Activated CD8-positive, alpha-beta memory T cell treated with anti-CD3 and anti-CD28 coated beads for 1 hour (primary cell): ENCODE measurements at places on chromosomes 7 and 10.

- no peak for DNase-seq
These were observed 33.5 kb upstream of the FOXL3 start for GRCh38 chr7:256461-256940.

GRCh38 chr7:125833839-125834238, 904.2 kb upstream of the POT1 start:
- DNase-seq, result no peak

GRCh38 chr7:151756076-151756731, 120.7 kb downstream of the PRKAG2 start:
- peak; percentile 22 for DNase-seq

- DNase-seq, result no peak
These were observed 656 bp downstream of the VSTM4 start for GRCh38 chr10:49114718-49115014.

DNA sequence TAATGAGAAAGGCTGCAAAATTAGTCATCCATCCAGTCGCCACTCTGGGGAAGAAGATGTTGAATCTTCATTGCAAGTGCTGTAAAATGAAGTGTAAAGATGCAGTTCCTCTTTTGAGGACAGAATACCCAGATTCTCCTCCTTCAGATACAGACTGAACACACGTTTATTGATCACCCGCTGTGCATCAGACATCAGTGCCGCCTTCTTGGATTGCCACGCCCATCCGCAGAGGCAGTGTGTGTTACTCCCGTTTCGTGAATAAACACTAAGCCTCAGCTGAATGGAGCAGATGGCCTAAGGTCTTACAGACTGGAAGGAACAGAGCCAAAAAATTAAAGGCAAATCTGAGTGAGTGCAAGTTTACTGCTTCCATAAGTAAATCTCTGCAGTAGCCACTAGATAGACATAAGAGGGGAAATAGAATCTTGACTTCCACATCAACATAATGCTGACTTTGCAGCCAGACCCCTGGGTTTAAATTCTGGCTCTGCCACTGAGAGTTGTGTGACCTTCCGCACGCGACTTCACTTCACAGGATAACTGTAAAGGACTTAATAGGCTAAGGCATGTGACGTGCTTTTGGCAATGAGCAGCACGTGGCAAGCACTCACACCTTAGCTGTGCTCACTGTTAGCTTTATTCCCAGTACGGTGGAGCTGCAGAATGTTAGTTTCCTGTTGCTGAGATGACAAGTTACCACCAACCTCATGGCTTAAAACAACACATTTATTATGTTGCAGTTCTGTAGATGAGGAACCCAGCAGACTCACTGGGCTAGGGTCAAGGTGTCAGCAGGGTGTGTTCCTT, 285.9 kb downstream of the CELF2 start:
- no peak for DNase-seq

- DNase-seq, result no peak
These were observed 1305.4 kb upstream of the SORCS1 start for GRCh38 chr10:108469940-108470339.

- no peak for DNase-seq
These were observed 60.4 kb downstream of the VIPR2 start for GRCh38 chr7:159084069-159084801.

DNA sequence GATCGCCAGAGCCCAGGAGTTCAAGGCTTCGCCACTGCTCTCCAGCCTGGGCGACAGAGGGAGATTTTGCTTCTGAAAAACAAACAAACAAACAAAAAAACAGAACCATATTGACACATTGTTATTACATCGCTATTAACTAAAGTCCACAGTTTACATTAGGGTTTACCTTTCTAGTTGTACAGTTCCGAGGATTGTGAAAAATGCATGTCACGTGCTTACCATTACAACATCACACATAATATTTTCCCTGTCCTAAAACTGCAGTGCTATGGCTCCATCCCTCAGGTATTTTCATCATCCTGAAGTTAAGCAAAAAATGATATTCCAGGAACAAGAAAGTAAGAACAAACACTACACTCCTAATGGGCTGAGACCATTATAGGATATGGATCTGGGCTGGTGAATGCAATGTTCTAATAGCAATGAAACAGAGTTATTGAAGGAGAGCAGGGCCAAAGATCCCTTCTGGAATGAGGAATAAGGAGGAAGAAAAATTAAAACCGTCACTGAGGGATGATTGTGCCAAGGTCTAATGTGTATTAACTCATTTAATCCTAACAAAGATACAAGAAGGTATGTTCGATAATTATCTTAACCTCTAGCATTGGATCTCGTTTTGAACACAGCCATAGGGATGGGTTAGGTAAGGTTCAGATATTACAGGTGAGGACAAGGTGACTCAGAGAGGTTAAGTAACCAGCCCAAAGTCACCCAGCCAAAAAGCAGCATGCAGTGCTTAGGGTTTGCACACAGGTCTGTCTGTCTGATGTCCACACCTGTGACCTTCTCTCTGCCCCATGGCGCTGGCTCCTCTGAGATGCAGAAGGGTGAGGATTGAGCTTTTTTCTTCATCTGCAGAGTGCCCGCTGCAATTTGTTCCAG, 14.0 kb upstream of the CUX1 start:
- DNase-seq, result no peak

DNA sequence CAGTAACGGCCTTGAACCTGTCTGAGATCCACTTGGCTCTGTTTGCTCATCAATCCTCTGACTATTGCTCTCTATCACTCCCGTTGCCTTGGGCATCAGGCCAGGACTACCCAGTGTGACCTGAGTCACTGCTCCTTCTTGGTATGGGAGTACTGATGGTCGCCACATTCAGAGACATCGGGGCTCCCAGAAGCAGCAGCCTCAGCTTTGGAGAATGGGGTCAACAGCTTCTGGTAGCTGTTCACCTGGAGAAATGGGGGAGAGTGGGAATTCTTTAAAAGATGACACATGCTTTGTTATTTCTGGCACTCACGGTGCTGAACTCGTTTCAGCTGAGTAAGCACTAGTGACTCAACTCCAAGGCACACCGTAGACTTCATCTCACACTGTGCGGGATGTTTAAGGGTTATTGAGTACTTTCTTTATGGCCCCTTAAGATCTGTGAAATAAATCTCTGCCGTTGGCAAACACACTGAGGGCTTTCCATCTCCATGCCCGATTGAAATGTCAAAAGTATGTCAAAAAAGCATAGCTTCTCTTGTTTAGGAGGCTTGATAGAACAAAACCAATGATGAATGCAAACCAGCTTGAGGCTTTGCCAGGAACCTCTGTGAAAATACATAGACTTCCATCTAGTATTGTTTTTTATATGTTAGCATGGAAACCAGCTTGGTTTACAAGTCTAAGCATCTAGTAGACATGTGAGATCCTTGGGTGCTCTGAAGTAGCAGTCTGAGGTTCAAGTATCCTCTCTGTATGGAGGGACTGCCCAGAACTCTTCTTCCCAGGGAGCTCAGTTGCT, 333.1 kb downstream of the CXCL12 start:
- no peak for DNase-seq

DNA sequence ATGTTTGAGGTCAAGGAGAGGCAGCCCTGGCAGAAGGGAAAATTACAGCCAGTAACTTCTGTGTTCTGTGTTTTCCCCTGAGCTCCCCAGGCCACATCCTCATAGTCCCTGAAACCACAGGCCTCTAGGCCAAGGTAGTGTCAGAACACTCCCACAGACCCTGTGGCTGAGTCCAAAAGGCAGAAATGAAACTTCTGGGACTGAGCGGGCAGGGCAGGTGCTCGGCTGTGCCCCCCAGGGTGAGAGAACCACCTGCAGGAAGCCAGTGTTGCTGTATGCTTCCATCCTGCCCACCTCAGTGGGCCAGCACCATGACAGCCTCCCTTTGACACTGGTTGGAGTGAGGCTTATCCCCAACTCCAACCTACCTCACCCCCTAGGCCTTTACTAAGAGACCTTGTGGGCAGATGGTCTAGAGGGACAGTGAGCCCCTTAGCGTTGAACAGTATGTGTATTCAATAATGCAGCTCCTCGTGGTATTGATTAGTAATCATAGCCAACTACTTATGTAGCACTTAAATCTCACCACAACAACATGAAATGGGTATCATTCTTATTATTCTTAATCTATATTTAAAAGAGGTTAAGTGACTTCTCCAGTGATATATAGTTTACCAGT, 30.3 kb downstream of the PIK3CG start:
- no peak for DNase-seq

DNA sequence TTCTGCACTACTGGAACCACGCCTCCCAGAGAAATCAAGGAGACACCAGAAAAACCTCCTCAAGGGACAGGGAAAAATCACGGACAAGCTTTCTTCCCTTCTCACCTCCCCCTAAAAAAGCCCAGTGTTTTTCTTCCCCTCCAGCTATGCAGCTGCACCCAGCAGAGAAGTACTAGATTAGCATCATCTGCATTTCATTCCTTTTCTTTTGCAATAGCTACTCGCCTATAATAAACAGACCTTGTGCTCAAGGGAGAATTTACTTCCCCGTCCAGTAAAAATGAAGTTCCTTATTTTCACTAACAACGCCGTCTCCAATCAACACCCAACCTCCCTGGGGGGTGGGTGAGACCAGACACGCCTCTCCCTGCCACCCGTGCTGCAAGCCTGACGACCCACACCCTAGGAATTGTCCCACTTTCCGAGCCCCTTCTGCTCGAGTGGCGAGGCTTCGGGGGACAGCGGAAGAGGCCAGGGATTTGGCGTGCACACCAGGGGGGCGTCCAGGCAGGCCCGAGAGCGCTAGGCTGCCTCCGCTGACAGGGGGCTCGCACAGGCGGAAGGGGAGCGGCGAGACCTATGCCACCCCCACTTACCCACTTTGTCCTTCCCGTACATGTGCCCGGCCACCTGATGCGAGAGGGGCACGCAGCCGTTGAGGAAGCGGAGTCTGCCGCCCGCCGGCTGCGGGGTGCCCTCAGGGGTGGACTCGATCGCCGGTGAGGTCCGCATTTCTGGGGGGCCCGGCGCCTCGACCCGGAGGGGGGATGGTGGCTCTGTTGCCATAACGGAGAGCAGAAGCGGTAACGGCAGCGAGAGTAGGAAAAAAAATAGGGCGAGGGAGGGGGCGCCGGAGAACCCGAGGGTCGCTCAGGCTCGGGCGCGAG, 625 bp downstream of the IPMK start:
- DNase-seq, result no peak

- no peak for DNase-seq
These were observed 406.6 kb downstream of the GLRX3 start for GRCh38 chr10:130542761-130543160.

DNA sequence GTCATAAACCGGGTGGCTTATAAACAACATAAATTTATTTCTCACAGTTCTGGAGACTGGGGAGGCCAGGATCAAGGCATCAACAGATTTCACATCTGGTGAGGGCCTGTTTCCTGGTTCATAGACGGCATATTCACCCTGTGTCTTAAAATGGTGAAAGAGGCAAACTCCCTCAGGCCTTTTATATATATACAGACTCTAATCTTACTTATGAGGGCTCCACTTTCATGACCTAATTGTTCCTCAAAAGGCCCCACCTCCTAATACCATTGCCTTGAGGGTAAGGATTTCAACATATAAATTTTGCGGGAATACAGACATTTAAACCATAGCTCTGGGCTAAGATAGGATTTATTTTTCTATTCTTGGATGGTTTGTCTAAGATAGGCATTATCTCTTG, 187.2 kb downstream of the PPP1R3A start:
- no peak for DNase-seq
